Stimulated activated CD4-positive, alpha-beta T cell treated with anti-CD3 and anti-CD28 coated beads, Interleukin-4, amount 100 ng/mL, for 24 hours (primary cell): ENCODE measurements at places on chromosomes 3 and 15.

GRCh38 chr3:175646865-175647264 lies 787.7 kb downstream of the NAALADL2 start:
- DNase-seq = no peak

GRCh38 chr3:117633207-117633606 lies 923.6 kb downstream of the TUSC7 start:
- DNase-seq = no peak

DNA sequence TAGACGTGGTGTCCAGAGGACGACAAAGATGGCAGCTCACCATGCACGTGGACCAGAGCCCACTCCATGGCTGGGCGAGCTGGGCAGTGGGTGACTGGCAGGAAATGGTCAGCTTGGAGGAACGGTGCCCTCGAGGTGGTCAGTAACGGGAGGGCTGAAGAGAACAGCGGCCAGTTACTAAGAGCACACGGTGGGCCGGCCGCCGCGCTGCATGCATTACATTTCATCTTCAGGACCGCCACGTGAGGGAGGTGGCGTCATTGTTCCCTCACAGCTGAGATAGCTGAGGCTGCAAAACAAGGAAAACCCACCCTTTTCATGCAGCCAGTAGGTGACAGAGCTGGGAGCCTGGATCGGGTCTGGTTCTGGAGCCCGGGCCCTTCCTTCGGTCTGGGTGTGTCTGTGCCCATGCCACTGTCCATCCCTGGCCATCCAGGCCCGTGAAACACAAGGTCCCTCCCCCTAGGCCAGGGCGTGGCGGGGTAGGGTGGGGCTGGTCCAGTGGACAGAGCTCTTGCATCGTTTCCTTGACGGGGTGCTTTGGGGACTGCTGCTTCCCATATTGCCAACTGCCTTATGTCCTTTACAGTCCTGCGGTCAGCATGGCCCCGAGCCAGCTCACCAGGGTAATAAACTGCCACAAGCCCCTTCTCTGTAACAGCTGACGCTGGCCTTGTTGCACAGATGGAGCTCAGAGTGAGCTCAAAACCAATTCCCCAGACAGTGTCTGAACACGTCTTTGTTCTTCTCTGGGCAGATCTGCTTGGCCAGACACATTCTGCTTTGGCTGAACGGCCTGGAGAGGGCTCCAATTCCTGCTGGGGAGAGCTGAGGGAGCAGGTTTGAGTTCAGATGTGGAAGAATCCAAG lies 51.8 kb downstream of the RGMA start:
- no peak for DNase-seq

DNA sequence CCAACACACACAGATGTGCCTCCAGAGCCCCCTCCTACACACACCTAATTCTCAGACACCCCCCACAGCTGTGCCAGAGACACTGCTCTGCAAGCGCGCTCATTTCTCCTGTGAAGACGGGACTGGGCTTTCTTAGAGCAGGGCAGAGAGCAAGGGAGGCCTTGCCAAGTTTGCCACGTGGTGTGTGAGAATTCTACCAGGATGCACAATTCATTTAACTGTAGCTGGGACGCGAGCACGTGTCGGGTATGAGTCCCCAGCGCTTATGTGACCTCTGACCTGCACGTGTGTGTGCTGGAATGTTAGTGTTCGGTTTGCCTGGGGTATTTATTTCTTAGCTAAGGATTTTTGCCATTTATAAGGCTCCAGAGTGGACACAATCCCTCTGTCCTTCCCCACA lies 37.0 kb downstream of the FEM1B start:
- no peak for DNase-seq
